ENCODE measurements at places on chromosomes 7 and 10.

- no peak for DNase-seq
Observed at GRCh38 chr10:76336213-76336963, 905.0 kb downstream of the LRMDA start.

DNA sequence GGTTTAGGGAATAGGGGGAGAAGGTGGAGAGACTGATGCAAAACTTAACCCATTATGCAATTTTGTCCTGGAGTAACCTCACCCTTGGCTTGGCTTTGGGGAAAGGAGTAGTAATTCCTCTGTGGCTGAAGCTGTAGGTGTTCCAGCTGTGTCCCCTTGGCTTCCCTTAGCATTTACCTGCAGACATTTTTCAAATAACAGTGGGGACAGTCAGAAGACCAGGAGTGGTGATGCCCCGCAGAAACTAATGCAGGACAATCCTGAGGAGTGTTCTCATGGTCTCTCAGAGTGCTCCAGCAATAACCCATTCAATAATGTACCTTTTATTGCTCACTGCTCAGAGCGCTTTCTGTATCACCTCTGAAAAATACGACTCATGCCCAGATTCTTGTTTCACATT lies 282.1 kb downstream of the ZEB1 start:
- DNase-seq: no peak

GRCh38 chr7:74514131-74514591 lies 60.5 kb downstream of the GTF2IRD1 start:
- DNase-seq: no peak

- DNase-seq: no peak
Observed at GRCh38 chr7:82562716-82563404, 119.3 kb upstream of the CACNA2D1 start.

DNA sequence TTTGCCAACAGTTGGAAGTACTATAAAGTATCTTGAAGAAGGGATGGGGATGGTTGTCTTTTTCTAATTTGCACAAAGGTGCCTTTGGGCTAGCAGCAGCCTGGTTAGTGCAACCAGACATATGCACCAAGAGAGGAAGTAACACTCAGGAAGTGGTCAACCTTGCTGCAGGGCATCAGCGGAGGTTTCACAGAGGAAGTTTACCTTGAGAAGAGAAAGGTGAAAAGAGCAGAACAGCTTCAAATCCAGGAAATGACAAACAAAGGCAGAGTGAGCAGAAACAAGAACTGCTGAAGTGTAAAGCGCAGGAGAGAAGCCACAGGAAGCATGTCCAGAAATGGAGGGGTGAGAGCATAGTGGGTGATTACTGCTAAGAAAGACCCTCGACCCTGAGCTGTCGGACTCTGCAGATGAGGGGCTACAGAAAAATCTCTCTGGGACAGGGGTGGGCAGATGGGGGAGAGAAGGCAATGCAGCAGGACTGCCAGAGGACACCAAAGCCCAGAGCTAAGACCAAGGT lies 66.9 kb downstream of the STK17A start:
- no peak for DNase-seq

- DNase-seq: no peak
Observed at GRCh38 chr7:42689626-42690025, 222.2 kb downstream of the C7orf25 start.

GRCh38 chr7:46859963-46860475 lies 721.9 kb downstream of the TNS3 start:
- no peak for DNase-seq

GRCh38 chr10:95605163-95605562 lies 44.0 kb upstream of the SORBS1 start:
- DNase-seq: no peak

GRCh38 chr7:84837405-84837804 lies 349.5 kb downstream of the SEMA3D start:
- no peak for DNase-seq

DNA sequence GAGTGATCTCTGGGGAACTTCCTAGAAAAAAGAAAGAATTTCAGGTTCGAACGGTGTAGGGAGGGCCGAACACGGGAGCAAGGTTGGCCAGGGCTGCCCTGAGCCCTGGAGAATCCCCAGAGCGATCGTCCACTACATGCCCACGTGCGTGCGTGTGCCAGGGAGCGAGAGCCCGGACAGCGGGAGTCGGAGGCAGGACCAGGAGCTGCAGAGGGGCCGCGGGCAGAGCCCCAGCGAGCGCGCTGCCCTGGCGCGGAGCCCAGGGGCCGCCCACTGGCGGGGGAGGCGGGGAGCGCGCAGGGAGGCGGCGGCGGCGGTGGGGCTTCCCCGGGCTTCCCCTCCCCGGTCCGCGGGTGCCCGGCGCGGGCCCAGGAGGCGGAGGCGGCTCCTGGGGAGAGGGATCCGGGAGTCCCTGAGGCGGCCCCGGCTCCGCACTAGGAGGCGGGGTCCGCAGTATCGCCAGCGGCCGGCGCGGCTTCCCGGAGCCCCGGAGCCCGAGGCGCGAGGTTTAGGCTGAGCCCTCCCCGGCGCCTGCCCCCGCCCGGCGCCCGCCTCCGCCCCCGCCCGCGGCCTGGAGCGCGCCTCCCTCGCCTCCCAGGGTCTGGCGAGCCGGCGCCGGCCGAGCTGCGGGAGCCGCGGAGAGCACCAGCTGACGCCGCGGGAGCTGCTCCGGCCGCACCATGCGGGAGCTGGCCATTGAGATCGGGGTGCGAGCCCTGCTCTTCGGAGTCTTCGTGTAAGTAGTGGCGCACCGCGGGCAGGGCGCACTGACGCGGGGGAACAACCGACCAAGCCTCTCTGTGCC lies at the start of gene PLPP4:
TSS of gene PLPP4 (plus strand) at position 602 of the 805 bp plus-strand sequence. CDS start at position 681, 79 bp downstream.
- DNase-seq: no peak

- DNase-seq: no peak
Observed at GRCh38 chr7:152984421-152984820, 224.9 kb downstream of the ACTR3B start.

DNA sequence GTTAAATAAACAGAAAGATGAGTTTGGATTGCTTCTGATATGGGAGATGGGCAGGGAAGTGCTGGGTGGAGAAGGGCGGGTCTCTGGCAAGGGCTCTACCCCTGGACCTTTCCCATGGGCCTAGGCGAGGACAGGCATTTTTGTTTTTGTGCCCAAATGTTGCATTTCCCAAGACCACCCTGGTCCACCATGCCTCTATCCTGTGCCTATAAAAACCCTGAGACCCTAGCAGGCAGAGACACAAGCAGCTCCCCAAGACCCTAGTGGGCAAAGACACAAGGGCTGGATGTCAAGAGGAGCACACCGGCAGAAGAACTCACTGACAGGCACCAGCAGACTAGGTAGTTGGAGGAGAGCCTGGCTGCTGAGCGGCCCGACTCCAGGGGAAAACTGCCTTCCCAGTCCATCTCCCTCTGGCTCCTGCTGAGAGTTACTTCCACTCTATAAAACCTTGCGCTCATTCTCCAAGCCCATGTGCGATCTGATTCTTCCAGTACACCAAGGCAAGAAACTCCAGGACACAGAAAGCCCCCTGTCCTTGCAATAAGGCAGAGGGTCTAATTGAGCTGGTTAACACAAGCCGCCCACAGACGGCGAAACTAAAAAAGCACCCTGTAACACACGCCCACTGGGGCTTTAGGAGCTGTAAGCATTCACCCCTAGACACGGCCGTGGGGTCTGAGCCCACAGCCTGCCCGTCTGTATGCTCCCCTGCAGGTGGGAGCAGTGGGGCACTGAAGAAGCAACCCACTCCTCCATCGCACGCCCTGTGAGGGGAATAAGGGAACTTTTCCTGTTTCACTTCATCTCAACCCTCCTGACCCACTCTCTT lies 291.4 kb downstream of the PTPRN2 start:
- DNase-seq: no peak

- DNase-seq: no peak
Observed at GRCh38 chr7:21548491-21548890, 5.7 kb downstream of the DNAH11 start.

DNA sequence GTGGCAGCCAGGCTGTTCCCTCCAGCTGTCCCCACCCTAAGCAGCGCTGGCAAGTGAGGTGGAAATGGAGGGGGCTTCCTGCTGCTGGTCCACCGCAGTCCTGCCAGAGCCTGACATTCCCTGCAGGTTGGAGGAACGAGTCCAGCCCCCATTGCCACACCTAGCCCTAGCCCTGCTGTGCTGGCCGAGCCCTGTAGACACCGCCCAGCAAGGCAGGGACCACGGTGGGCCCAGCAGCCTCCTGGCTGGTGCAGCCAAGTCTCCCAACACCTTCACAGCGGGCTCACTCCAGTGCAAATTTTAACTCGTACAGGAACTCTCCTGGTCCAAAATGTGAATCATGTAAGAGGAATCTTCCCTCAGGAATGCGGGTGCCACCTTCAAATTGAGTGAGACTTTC lies 116.3 kb downstream of the PAXIP1 start:
- no peak for DNase-seq

GRCh38 chr10:1507436-1507835 lies 229.9 kb downstream of the ADARB2 start:
- no peak for DNase-seq

DNA sequence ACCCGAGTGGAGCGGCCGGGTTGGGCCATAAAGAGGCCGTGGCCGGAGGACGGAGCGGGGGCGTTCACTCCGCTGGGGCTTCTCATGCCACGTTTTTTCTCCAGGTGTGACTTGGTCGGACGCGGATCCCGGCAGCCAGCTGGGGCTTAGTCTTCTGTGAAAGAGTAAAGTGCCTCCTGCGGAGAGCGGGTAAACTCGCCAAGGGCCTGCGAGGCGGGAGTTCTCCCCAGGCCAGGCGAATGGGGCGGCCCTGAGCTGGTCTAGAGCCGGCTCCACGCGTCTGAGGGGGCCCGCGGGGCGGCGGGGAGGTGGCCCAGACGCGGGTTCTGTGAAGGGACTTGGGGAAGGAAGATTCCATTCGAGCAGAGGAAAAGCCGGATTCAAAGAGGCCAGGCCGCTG lies 86.3 kb upstream of the VIPR2 start:
- DNase-seq: no peak

- no peak for DNase-seq
Observed at GRCh38 chr7:104951546-104951945, 62.5 kb upstream of the KMT2E start.

DNA sequence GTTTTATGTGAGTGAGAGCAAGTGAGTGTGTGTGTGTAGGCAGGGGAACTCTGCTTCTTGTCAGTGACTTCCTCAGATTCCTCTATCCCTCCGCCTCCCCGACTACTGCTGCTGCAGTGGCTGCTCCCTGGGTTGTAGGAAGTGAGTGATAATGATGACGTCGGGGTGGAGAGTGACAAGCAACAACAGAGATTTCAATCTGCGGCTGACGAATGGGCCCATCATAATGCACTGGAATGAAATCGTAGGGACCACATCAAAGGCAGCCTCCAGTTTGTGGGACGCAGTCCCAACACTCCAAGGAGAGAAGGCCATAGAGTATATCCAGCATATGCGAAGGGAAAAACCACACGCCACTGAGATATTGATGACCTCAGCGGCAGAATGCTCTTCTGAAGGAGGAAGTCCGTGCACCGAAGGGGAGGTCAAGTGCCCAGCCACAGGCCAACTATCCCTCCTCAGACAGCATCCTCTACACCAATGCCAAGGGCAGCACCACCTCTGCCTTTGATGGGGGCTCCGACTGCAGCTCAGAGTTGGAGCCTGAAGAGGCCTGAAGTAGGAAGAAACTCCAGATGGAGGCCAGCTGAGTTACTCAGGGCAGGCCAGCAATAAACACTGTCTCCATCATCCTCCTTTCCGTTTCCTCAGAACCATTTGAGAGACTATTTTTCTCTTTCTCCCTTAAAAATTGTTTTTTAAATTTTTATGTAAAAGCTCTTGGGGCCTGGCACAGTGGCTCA lies 11.3 kb upstream of the STMP1 start:
- no peak for DNase-seq

GRCh38 chr10:43076311-43076875 lies 476 bp upstream of the RET start:
- no peak for DNase-seq

- DNase-seq: no peak
Observed at GRCh38 chr10:32959006-32959920, 1.2 kb upstream of the ITGB1 start.

DNA sequence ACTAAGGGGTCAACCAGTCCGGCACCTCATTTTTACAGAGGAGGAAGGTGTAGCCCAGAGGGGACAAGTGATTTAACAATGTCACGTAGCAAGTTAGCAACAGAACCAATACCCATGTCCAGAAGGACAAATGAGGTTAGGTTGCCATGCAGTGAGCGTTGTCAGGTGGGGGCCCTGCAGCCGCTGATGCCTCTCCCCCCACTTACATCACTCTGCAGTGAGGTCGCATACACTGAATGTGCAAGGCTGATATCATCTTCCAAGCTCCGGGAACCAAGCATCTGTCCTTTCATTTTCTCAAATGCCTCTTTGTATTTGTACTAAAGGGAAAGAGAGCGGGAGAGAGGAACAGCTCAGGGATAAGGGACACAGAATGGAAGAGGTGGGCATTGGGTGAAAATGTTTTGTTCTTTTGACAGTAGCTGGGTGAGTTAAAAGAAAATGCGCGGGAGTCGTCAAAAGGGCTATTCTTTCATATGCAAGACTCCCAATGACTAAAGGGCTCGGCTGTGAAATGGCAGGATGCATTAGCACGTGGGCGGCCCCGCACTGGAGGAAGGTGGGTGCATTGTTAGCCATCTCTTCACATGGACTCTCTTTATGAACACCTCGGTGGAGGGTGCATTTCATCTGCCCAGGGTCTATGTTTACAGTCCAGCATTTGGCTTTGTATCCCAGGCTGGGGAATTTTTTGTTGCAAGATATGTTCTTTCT lies 49.7 kb downstream of the NRAP start:
- no peak for DNase-seq

GRCh38 chr7:37990337-37990736 lies 69.9 kb downstream of the EPDR1 start:
- DNase-seq: no peak

- DNase-seq: no peak
Observed at GRCh38 chr7:18399436-18400235, 95.9 kb upstream of the HDAC9 start.

GRCh38 chr7:7911369-7912123 lies 57.0 kb upstream of the GLCCI1 start:
- DNase-seq: no peak

DNA sequence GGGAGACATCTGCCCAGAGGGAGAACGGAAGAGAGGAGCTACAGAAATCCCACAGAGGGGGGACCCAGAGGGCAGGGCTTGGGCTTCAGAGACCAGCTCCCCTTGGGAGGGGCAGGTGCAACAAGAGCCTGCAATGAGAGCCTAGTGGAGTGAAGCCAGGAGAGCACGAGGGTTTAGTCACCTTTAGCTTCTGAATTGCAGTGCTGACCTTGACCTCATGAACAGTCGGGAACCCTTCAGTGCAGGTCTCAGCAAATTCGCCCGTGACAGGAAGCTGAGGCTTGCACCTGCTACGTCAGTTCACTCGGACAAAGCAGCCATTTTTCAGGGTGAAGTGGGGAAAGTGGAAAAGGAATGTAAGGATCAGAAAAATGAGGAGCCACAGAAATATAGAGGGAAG lies 306.8 kb upstream of the CDC14C start:
- no peak for DNase-seq

GRCh38 chr7:103094102-103094501 lies 19.2 kb downstream of the ARMC10 start:
- DNase-seq: no peak

DNA sequence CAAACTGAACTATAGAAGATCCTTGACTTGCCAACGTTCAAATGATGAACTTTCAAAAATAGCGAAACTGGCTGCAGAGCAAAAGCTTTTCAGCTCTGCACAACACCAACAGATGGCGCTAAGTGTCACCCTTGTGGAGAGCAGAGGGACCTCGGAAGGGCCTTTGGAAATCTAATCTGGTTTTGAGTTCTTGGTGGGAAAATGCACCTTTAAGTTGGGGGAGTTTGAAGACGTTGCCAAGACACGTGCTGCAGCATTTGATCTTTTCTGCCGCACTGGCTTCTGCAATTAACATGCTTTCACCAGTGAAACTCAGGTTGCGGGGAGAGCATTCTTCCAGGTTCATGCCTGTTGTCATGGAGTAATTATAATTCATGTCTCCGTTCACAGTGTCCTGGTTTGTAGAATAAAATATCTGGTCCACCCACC lies 26.3 kb upstream of the WDR11 start:
- DNase-seq: no peak
